ENCODE measurements at places on chromosomes 3 and 15. TPM values are rescaled to one million over a fixed set of nuclear protein-coding genes. Genes with fewer than 3 reads are reported as not detected.

DNA sequence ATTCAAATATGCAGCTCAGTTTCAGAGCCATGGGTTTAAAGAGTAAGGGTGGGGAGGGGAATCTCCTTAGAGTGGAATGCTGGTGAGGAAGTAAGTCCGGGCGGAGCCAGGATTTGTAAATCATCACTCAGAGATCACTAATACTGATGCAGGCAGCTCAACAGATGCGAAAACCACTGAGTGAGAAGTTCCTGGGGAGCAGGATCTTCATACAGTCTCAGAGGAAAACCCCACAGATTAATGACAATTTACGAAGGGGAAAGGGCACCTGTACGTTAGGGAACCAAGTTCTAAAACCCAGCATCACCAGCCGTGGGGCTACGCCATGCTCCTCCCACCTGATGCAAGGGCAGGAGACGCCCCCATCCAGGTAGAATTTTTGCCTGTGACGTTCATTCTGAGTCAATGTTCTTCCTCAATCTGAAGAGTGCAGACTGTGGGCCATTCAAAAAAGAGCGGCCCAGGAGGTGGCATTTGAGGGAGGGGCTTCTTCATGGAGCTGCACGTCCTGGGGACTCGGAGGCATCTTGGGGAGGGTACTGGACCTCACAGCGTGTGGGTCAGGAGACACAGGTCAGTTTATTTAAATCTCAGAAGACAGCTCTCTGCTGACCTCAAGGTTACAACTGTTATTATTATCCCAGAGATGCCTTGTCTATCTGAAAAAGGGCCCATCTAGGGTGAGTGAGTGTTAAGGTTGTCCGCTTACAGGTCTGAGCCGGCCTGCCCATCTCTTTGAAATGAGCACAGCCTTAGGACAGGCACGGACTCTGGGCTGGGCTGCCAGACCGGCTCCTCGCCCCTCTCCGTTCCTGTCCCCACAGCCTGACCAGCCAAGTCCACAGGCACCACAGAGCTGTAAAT lies 228.0 kb downstream of the XXYLT1 start:
- no peak overlapping the region for H3K4me3 ChIP-seq
- no peak overlapping the region for H3K27ac ChIP-seq
- no peak for DNase-seq
- no peaks in the 10 kb centered on the region for H3K4me1 ChIP-seq
- H3K36me3 ChIP-seq, result no peaks in the 10 kb centered on the region

DNA sequence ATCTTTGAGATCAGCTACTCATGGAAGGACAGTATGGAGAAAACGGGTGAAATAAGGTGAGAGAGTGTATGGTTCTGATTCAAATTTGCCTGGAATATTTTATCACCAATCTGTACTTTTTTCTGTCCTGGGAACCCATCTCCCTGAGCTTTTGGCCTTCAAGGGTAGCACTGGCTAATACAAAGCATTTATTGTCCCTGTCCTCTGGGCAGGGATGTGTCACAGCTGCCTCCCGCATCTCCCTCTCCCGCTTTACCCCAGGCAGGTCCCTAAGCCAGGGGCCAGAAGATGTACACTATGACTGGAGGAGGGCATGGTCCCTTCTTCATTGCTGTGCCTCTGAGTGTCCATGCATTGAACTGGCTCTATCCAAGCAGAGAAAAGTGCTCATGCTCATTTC lies 201.7 kb upstream of the CHRNA7 start:
- H3K36me3 ChIP-seq, result no peaks in the 10 kb centered on the region
- no peaks in the 10 kb centered on the region for H3K4me1 ChIP-seq
- no peak overlapping the region for H3K4me3 ChIP-seq
- no peak for DNase-seq

ACKR2 gene
- 0.57 TPM for polyA plus RNA-seq

HEXA gene
- 50.2 TPM for polyA plus RNA-seq

ATP2B2 gene
- polyA plus RNA-seq, result 0.01 TPM

FANCI gene
- 2.0 TPM for polyA plus RNA-seq

ZBTB47 gene
- polyA plus RNA-seq, result 111 TPM

SKOR1 gene
- polyA plus RNA-seq, result 0.23 TPM

SI gene
- 0.01 TPM for polyA plus RNA-seq

SLC35G2 gene
- 3.2 TPM for polyA plus RNA-seq

- H3K36me3 ChIP-seq, result no peaks in the 10 kb centered on the region
- H3K27me3 ChIP-seq, result no peaks in the 10 kb centered on the region
- no peak for DNase-seq
- no peak overlapping the region for H3K4me3 ChIP-seq
- H3K27ac ChIP-seq, result peak overlapping the region; percentile 18
Observed at GRCh38 chr3:137012097-137012501, 54.3 kb downstream of the IL20RB start.

GHSR gene
- polyA plus RNA-seq, result not detected

AADACL2 gene
- polyA plus RNA-seq, result not detected

DAZL gene
- polyA plus RNA-seq, result not detected

- H3K4me3 ChIP-seq, result no peak overlapping the region
- H3K4me1 ChIP-seq, result no peaks in the 10 kb centered on the region
- no peaks in the 10 kb centered on the region for H3K27me3 ChIP-seq
- no peak for DNase-seq
Observed at GRCh38 chr3:184765730-184766074, 46.3 kb upstream of the VPS8 start.

GRCh38 chr15:66558271-66558670 lies 7.5 kb downstream of the LCTL start:
- no peaks in the 10 kb centered on the region for H3K4me1 ChIP-seq
- H3K36me3 ChIP-seq, result no peaks in the 10 kb centered on the region
- H3K4me3 ChIP-seq, result no peak overlapping the region
- no peaks in the 10 kb centered on the region for H3K27me3 ChIP-seq

- no peak overlapping the region for H3K27ac ChIP-seq
- no peaks in the 10 kb centered on the region for H3K4me1 ChIP-seq
- H3K36me3 ChIP-seq, result no peaks in the 10 kb centered on the region
- H3K4me3 ChIP-seq, result no peak overlapping the region
- H3K27me3 ChIP-seq, result no peaks in the 10 kb centered on the region
Observed at GRCh38 chr3:871651-872050, 221.2 kb upstream of the CNTN6 start.

CKMT1A gene
- 0.29 TPM for polyA plus RNA-seq

THAP10 gene
- polyA plus RNA-seq, result 5.5 TPM

GRCh38 chr3:197674741-197675562 lies 61.8 kb downstream of the RUBCN start:
- no peak overlapping the region for H3K4me3 ChIP-seq
- peaks cover 66% of the 10 kb centered on the region for H3K36me3 ChIP-seq
- DNase-seq, result no peak
- no peaks in the 10 kb centered on the region for H3K4me1 ChIP-seq

THSD4 gene
- polyA plus RNA-seq, result 32.6 TPM

GRCh38 chr3:112132975-112133448 lies at the start of gene GCSAM:
TSS of gene GCSAM (minus strand) at chr3:112133248. CDS start at chr3:112133120, 128 bp downstream.
- DNase-seq, result peak; percentile 70
- H3K27me3 ChIP-seq, result no peaks in the 10 kb centered on the region
- no peak within 1 kb of the TSS for H3K27ac ChIP-seq
- no peaks in the 10 kb centered on the region for H3K36me3 ChIP-seq
- no peak within 1 kb of the TSS for H3K4me3 ChIP-seq
